Stimulated activated CD8-positive, alpha-beta memory T cell treated with anti-CD3 and anti-CD28 coated beads, Interleukin-12 subunit alpha, Interleukin-12 subunit beta, amount 100 ng/mL, for 1 hour (primary cell): ENCODE measurements at places on chromosomes 7 and 10.
A peak's percentile ranks its signal among the peaks of the same experiment; 100 is the strongest.

- no peak for DNase-seq
Observed at GRCh38 chr10:110220398-110220797, 13.0 kb downstream of the MXI1 start.

GRCh38 chr7:22548313-22548712 is 48.3 kb upstream of the STEAP1B start:
- no peak for DNase-seq

GRCh38 chr7:104093127-104093526 is 103.7 kb upstream of the RELN start:
- DNase-seq, result no peak

DNA sequence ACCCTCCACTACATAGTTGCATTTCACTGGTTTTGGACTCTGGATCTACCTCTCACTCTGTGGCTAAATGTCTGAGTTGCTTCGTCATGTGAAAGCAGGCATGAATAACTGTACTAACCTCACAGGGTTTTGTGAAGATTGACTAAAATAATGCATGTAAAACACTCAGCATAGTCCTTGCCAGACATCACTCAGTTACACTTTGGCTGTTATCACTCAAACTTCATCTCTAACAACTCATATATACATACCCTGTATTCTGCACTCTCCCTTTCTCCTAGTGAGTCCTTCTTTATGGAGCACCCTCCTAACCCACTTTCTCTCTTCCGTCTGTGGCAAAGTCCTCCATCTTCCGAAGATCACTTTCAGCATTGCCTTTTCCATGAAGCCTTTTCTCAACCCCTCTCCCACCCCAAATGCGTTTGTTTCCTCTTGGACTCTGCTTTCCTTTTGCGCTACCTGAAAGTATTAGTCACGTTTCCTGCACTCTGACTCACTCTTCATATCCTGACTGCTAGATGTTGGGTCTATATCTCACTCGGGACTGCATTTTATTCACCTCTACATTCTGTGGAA is 72.6 kb downstream of the OSBPL3 start:
- DNase-seq, result peak; percentile 29

GRCh38 chr10:103448746-103449145 is 3.4 kb downstream of the CALHM2 start:
- DNase-seq, result no peak

- DNase-seq, result no peak
Observed at GRCh38 chr7:156389116-156389692, 251.4 kb upstream of the RNF32 start.

- no peak for DNase-seq
Observed at GRCh38 chr7:152876749-152877148, 117.2 kb downstream of the ACTR3B start.

DNA sequence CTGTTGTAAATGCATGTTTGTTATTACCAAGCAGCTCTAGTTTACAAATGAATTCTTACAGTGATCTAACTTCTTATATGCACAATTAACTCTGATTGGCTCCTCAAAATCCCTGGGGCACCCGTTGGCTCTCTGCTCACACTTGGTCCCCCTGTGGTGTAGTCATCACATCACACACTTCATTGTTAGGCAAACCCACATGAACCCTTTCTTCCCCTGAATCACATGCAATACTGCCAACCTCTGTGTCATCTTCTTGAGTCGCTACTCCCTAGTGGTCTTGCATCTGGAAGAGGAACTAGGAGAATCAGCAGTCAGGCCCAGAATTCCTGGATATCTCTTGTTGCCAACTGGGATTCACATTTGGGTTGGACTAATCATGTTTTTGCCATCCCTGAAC is 73.1 kb downstream of the CD36 start:
- DNase-seq, result no peak

- DNase-seq, result no peak
Observed at GRCh38 chr7:107220356-107220755, 51.6 kb downstream of the HBP1 start.

GRCh38 chr10:113911839-113912238 is 57.4 kb downstream of the NHLRC2 start:
- no peak for DNase-seq

GRCh38 chr7:30475580-30475979 is 3.0 kb downstream of the NOD1 start:
- DNase-seq, result no peak

DNA sequence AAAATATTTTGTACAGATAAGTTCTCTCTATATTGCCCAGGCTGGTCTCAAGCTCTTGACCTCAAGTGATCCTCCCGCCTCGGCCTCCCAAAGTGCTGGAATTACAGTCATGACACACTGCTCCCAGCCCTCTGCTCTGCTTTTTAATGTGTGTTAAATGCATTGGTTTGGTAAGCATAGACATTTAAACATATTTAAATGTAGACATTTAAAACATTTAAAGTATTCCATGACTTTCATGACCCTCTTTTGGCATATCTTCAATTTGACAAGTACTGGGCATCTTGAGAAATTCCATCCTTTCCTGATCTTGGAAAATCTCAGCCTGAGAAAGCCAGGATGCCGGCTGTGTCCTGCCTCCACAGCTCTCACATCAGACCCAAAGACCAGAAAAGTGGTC is 5.2 kb upstream of the SAR1A start:
- DNase-seq, result no peak

DNA sequence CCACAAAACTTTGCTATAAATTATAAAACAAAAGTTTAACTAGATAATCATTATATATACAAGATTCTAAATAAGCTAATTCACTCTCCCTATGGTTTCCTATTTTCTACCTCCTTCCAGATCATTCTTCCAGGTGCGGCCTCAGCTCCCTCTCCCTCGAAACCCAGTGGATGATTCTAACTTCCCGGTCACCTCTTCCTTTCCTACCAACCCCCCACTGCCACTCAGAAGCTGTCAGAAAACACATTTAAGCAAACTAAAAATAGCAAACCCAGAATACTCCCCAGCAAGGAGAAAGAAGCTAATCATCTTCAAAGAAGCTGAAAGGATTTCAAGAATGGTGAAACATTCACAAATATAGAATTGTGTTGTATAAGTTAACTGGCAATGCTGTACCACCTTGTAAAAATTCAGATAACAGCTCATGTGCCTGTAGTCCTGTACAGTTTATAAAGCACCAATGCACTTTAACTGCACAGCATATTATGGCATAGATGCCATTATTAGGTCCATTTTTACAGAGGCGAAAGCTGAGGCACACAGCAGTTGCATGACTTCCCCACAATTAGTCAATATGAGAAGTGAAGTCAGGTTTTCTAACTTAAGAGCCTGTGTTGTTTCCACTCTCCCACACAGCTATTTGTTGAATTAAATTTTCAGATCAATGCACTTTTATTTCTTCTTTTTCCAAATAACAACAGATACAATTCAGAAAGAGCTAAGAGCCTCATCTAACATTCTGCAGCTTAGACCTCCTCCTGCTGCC is 13.7 kb upstream of the DNTT start:
- no peak for DNase-seq

GRCh38 chr7:18117482-18117881 is 89.8 kb upstream of the PRPS1L1 start:
- DNase-seq, result no peak

GRCh38 chr7:6306471-6306870 is 34.0 kb upstream of the CYTH3 start:
- DNase-seq, result no peak

- no peak for DNase-seq
Observed at GRCh38 chr7:143487061-143487460, 9.4 kb downstream of the TAS2R41 start.

DNA sequence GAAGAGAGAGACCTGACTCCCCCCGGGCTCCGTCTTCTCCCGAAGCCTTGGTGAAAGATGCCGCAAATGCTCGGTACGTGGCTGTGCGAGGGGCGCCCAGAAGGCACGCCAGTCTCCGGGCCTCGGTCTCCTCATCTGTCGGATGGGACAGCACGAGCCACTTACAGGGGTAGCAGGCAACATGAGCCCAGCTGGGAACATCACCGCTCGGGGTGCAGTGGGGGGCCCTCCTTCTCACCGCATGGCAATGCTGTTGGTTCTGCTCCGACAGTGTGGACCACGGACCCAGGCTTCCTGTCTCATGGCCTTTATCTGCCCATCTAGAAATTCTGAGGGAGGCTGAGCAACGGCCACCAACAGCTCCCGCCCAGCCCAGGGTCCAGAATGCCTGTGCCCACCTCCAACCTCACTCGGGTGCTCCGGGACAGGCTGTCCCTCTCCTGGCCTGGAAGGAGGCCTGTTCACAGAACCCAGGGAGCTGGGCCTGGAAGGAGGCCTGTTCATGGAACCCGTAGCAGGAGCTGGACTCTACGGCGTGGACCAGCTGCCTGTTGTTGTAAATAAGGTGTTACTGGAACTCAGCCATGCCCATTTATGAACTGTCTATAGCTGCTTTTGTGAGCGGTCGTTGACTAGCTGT is 15.8 kb downstream of the ADAP1 start:
- DNase-seq, result no peak

GRCh38 chr10:73910401-73910763 is 550 bp upstream of the PLAU start:
- no peak for DNase-seq

DNA sequence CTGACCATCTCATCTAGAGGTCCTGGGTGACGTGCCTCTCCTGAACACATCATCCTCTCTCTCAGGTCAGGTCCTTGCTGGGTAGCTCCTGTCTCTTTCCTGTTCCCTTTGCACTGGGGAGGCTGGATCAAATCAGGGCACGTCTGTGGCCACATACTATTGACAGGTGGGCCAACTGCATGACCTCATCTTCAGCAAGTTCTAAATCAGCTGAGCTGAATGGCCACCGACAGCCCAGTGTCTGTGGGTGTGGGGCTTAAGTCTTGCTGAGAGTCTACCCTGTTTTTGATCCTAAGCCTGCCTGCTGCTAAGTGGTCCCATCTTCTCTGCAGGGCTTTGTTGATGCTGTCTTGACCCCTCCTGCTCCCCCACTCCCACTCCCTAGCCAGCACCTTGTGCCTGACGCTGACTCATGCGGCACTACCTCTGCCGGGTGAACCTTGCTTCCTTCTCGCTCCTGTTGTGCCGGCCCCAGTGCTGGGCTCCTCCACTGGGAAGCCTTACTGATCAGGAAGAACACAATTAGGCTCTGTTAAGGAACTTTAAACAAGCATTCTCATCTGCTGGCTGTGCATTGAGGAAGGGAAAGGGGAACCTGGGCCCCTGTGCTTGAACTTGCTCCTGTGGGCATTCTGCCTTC is 440.4 kb downstream of the PLXNA4 start:
- DNase-seq, result no peak

DNA sequence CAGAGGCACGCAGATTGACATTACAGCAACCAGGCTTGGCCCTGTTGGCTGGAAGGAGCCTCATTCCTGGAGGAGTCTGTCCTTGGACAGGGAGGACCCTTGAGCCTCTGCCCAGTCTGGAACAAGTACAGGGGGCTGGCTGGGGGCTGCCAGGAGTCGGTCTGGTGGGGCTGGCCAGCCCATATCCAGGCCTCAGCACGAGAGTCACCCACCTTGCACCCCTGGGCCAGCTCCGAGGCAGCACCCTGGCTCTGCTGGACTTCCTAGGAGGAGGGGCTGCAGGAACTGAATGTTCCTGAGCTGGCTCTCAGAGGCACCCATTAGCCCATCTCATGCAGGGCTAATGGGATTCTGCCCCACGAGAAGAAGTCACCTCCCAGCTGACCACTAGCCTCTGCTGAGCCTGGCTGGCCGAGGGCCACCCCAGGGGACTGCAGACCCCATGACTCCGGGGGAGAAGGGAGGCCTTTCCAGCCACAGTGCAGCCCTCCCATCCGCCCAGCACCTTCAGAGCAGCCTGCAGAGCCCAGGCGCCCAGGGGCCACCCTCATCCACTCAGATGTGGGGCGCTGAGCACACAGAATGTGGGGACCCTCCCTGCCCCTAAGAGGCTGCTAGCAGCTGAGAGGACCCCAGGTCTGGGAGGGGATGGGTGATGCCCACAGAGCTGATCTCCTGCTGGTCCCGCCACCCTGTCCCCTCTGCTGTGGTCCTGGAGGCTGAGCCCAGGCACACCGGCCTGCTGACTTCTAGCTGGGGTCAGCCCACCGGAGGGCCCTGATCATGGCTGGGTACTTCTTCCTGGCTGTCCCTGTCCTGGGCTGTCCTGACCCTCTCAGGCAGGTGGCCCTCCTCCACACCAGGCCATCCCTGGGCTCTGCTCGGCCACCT is 14.8 kb upstream of the INPP5A start:
- DNase-seq, result no peak

DNA sequence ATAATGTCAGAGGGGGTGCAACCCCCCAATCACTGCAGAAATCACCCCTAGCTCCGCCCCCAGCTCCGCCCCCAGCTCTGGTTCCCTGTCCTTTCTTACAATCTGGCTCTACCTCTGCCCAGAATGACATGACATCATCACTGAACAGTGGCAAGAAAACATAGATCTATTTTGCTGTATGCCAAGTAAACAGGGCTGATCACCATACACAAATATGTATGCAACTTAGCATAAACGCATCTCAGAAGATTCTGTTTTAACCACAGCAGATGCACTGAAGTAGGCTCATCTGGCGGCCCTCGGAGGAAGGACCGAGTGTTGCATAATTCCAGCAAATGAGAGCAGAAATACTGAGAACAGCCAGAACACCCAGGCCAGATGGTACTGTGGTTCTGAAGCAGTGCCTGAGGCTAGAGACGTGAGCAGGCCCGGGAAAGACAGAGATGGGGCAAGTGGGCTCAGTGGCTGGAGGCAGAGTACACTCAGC is 293.3 kb upstream of the KLF14 start:
- no peak for DNase-seq

DNA sequence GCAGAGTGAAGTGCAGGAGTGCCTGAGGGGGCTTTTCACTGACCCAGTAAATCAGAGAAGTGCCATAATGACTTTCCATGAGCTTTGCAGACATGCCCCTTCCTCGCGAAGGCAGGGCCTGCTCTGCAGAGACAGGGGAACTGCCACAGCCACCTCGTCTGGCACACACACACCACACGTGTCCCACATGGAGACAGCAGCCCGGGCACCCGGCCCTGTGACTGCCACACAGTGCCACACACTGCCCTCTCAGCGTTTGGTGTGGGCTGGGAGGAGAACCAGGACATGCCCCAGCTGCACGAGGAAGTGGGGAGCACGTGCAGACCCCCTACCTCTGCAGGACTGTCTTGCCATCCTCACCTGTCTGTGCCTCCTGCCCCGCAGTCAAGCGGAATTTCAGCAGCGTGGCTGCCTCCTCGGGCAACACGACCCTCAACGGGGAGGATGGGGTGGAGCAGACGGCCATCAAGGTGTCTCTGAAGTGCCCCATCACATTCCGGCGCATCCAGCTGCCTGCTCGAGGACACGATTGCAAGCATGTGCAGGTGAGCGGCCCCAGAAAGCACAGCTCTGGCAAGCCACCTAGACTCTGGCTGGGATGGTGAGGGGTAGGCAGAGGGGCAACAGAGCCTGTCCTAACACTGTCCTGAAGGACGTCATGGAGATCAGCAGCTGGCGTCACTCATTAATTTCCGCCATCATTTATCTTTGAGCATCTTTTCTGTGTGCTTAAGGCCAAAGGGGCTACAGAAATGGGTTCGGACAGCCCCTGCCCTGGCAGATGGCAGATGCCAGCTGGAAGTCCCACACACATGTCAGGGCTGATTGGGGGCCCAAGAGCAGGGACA is 43.4 kb upstream of the PPIF start:
- DNase-seq, result no peak

DNA sequence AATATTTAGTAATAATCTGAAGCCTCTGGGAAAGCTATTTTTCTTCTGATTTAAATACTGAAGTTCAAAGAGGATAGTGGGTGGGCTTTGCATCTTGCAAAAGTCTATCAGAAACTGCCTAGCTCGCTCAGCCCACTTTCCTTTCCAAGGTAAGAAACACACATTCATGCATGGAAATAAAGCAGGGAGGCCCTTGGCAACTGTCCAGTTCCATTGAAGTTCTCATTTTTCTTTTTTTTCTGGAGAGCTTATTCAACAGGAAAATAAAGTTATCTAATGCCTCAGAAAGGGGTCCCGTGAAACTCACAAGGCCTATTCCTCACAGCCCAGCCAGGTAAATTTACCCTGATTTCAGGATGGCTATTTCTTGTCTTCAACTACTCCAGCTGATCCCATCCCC is 654.9 kb downstream of the KCNMA1 start:
- DNase-seq, result no peak
